NCI-H187 (cell line): ENCODE measurements at places on chromosomes 3 and 15.

DNA sequence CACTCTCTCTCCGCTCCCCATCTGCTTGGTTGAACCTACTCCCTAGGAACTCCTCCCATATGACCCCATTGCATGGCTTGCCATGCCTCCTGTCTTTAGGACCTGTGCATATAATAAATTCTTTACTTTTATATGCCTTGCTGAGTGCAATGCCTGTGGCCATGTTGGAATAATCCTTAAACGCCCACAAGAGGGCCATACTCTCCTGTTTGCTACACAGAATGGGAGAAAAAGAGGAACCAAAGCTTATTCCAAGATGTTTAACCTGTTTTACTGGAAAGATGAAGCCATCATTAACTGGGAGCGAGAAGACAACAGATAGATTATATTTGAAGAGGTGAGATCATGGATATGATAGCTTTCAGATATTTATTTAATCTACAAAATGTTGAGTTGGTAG lies 1097.8 kb downstream of the NAALADL2 start:
- DNase-seq: no peak

DNA sequence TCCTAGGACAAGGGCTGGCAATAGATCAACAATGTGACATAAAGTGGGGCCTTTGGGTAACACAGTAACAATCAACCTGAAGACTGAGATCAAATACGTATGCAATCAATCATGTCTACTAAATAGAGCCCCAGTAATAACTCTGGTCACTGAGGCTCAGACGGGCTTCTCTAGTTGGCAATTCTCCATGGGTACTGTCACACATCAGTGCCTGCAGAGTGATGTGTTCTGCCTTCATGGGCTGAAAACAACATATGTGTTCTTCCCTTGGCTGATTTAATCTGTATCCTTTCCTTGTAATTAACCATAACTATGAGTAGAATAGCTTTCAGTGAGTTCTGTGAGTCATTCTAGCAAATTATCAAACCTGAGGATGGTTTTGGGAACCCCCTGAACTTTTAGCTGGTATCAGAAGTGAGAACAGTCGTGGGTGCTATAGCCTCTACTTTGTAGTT lies 113.6 kb downstream of the TMCO5A start:
- no peak for DNase-seq

DNA sequence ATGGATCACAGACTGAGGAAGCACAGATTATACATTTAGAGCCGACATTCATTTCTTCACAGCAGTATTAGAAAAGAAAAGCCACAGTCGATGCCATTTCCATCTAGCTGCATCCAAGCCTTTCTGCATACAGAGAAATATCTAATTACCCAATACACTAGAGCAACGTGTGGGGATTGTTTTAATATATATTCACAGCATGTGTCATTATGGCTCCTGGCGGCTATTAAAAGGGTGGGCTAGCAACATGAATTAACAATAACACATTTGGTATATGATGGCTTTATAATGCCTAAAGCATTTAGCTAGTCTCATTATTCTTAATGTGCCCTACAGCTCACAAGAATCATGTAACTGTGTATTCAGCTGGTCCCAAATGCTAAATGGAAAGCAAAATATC lies 1030.5 kb downstream of the FHIT start:
- no peak for DNase-seq

DNA sequence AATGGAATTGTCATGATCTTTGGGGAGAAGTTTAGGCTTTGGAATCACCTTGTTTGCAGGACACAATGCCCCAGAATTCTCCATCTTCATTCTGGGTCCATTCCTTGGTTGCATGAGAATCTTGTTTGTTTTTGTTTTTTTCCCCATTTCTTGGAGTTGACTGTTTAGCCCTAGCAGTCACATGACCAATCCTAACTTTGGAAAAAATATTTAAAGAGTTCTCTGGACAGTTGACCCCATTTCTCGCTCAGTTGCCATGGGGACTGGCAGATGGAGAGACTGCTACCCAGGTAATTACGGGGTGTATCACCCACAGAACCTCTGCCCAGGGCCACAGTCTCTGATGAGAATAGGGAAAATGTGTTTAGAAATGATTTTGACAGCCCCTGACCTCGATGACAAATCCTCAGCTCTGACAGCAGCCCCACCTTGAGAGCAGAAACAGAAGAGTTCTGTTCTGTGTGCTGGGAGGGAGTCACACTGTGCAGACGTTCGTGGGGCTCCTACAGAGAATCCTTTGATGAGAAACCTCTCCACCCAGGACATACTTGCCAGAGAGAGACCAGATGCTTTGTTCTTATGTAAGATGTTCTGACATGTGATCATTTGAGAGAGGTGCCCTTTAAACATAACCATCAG lies 57.7 kb downstream of the IL16 start:
- DNase-seq: no peak

DNA sequence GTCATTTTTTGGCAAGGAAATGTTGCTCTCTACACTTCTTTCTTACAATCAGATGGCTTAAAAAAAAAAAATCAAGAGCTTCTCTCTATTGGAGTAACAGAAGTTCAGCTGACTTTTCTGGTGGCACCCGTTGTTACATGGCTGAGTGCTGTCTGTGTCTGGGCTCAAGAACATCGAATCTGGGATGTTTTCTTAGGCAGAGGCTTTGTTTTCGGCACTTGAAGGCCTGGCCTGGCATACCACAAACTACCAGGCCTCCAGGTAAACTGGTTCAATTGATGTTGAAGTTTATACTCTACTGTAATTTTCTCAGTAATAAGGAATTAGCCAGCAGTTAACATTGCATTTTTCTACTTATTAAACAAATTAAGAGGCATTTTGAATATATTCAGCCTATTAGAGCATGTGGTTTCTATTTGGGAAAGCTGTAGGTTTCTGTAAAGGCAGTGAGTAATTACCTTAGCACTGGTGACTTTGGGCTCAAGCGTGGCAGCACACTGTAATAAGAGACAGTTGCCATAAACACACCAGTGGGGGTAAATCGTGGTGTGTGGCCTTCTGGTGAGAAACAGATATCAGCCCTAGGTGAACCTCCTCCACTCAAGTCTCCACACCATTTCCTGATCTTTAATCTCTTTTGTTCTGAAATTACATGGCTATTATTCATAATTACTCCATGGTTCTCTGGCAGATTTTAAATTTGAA lies 544.7 kb downstream of the MECOM start:
- no peak for DNase-seq

GRCh38 chr3:123651449-123652341 lies 66.8 kb upstream of the HACD2 start:
- DNase-seq: no peak

DNA sequence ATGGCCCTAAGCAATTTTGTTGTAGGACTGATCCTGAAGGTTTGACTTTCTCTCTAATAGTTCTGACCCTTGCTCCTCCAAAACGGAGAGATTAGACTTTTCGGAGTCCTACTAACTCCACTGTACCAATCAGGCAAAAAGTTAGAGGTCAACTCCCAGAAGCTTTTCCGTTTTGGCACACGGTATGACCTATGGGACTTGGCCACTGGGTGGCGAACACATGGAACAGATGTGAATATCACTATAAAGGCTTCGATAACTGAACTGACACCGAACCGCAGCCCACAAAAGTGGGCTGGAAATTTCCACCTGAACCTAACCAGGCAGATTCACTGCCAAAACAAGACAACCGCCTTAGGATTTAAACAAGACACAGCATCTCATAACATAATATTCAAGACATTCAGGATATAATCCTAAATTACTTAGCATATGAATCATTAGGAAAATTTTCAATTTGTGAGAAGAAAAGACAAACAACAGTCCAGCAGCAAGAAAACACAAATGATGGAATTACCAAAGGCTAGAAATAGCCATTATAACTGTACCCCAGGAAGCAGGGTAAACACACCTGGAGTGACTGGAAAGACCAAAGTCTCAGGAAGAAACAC lies 12.2 kb upstream of the TM2D3 start:
- no peak for DNase-seq

DNA sequence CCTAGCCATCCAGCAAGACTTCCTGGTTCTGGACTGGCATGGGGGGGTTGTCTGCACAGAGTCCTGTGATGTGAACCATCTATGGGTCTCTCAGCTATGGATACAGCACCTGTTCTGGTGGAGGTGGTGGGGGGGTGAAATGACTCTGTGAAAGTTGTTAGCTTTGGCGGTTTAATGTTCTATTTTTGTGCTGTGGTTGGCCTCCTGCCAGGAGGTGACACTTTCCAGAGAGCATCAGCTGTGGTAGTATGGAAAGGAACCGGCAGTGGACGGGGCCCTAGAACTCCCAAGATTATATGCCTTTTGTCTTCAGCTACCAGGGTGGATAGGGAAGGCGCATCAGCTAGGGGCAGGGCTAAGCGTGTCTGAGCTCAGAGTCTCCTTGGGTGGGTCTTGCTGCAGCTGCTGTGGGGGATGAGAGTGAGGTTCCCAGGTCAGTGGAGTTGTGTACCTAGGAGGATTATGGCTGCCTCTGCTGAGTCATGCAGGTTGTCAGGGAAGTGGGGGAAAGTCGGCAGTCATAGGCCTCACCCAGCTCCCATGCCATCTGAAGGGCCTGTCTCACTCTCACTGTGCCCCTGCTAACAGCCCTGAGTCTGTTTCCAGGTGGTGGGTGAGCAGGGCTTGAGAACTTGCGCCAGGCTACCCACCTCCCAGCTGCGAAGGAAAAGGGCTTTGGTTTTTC lies 7.1 kb upstream of the LARS2 start:
- DNase-seq: no peak

- DNase-seq: no peak
These were observed 182.9 kb upstream of the RORA start for GRCh38 chr15:61411902-61412510.

GRCh38 chr3:187593451-187593850 lies 76.7 kb downstream of the SST start:
- DNase-seq: no peak

DNA sequence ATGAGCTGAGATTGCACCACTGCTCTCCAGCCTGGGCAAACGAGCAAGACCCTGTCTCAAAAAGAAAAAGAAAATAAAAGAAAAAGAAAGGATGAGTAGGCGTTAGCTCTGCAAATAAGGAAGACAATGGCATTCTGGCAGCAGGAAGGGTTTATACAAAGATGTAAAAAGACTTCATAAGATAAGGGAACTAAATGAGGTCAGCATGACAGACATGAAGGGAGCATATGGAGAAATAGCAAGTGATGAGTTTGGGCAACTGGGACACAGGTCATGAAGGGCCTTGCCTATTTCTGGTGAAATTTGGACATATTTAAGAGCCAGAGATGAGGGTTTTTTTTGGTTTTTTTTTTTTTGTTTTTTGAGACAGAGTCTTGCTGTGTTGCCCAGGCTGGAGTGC lies 24.5 kb downstream of the TMEM266 start:
- DNase-seq: no peak
